ENCODE measurements at places on chromosomes 1 and 21.

DNA sequence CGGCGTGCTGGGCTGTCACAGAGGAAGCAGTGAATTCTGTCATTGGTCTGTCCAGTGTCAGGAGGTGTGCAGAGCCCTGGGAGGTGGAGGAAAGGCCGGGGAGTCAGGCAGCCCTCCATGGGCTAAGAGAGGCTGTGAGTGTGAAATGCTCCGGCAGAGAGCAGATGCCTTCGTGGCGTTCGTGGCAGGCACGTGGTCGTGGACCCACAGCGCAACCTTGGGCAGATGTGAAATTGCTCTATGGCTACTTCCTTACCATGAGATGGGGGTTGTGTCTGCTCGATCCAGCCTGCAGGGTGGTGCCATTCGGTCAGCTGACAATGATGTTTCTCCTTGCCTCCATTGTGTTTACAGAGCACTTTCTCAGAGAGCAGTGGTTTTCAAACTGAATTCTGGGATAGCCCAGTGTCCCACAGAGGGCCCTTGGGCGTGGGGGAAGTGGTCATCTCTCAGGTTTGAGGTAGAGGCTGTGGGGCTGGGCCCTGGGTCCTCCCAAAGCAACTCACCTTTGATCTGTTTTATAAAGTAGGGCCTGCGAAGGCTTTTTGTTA lies 27.9 kb downstream of the TNFRSF1B start:
- DNase-seq = no peak

DNA sequence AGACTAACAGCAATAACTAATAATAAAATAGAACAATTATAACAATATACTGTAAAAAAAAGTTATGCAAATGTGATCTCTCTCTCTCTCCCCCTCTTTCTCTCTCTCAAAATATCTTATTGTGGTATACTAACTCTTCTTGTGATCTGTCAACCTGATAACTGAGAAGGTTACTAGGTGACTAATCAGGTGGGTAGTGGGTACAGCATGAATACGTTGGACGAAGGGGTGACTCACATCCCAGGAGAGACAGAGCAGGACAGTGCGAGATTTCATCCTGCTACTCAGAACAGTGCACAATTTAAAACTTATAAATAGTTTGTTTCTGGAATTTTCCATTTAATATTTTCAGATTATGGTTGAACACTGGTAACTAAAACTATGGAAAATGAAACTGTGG lies 257.5 kb downstream of the LRRC40 start:
- DNase-seq = no peak

DNA sequence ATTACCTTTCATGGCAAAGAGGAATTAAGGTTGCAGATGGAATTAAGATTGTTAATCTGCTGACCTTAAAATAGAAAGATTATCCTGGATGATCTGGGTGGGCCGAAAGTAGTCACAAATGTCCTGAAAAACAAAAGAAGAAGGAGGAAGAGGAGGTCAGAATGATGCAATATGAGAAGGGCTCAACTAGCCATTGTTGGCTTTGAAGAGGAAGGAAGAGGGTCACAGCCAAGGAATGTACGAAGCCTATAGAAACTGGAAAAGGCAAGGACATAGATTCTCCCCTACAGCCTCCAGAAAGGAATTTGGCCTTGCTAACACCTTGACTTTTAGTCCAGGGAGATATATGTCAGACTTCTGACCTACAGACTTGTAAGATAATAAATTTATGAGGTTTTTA lies 39.4 kb upstream of the FMOD start:
- no peak for DNase-seq

- DNase-seq = no peak
Observed at GRCh38 chr21:39523915-39524314, 72.1 kb downstream of the SH3BGR start.

GRCh38 chr1:58699011-58699762 lies 675 bp downstream of the MYSM1 start:
- peak; percentile 28 for DNase-seq

DNA sequence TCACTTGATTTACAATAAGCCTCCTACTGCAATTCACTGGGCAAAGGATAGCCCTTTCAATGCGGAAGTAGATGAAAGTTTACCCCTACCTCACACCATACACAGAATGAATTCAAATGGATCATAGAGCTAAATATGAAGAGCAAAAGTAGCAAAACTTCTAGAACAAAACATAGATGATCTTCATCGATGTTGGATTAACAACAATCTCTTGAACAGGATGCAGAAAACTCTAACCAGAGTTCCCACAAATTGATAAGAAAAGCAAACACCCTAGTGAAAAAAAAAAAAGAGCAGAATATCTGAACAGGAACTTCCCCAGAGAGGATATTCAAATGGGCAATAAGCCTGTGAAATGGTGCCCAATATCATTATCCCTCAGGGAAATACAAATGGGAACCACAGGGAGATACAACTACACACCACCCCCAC lies 1.9 kb upstream of the UBASH3A start:
- no peak for DNase-seq

GRCh38 chr1:41842326-41842725 lies 76.4 kb downstream of the HIVEP3 start:
- DNase-seq = no peak

DNA sequence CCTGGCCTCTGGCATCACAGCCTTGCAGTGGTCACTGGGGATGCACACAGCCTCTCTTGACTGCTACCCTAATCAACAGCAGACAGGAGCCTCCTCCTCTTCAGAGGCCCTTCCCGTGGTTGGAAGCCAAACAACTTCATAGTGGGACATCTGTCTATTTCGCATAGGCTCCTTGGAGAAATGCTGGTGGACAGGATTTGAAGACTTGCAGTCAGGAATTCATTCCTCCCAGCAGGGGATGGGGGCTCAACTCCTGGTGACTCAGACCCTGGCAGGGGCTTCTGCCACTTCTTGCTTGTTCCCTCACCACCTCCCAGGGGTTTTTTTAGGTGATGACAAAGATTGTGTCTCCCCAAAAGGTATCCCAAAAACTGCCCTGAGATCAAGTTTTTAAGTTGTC lies 191.7 kb upstream of the CAMK1G start:
- no peak for DNase-seq

DNA sequence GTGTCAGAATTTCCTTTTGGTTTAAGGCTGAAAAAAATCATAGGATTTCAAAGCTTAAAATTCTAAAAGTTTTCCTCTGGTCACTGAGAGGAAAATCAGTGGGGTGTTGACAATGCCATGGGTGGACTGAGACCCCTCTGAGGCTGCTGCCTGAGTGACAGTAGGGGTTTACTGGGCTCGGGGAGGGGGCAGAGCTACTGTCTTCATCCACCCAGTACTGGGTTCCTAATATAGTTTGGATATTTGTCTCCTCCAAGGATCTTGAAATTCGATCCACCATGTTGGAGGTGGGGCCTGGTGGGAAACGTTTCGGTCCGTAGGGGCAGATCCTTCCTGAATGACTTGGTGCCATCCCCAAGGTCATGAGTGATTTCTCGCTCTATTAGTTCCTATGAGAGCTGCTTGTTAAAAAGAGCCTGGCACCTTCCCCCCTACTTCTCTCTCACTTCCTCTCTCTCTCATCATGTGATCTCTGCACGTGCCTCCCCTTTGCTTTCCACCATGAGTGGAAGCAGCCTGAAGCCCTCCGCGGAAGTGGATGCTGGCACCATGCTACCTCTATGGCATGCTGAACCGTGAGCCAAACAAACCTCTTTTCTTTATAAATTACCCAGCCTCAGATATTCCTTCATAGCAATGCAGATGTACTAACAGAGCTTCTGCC lies 72.3 kb downstream of the MAP10 start:
- DNase-seq = no peak

DNA sequence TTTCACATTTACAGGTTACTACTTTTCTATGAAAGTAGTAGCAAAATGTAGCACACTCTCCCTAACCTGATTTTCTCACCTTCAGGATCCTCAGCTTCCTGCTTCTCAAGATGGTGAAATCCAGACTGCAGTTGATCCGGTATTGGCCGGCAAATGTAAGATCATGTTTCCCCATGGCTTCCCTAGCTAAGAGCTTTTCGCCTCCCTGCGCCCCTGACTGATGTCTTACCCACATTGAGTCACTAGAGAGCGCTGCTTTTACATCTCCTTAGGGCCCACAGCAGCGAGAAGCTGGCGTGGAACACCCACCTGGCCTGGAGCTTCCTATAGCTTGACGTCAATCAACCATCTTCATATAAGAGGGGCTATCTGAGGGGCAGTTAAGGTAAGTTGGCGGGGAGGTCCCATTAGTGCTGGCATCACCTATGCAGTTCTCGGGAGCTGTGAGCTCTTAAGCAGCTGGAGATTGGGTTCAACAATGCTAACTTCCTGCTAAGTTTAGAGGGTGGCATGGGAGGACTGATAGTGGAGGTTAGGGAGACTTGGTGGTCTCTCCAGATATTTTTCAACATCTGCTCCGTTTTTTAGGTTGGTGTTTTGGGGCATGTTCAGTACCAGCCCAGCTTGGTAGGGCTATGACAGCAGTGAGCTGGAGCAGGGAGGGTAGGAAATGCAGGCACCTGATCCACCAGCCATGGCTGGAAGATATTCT lies 5.5 kb downstream of the PTPN7 start:
- DNase-seq = peak; percentile 30

DNA sequence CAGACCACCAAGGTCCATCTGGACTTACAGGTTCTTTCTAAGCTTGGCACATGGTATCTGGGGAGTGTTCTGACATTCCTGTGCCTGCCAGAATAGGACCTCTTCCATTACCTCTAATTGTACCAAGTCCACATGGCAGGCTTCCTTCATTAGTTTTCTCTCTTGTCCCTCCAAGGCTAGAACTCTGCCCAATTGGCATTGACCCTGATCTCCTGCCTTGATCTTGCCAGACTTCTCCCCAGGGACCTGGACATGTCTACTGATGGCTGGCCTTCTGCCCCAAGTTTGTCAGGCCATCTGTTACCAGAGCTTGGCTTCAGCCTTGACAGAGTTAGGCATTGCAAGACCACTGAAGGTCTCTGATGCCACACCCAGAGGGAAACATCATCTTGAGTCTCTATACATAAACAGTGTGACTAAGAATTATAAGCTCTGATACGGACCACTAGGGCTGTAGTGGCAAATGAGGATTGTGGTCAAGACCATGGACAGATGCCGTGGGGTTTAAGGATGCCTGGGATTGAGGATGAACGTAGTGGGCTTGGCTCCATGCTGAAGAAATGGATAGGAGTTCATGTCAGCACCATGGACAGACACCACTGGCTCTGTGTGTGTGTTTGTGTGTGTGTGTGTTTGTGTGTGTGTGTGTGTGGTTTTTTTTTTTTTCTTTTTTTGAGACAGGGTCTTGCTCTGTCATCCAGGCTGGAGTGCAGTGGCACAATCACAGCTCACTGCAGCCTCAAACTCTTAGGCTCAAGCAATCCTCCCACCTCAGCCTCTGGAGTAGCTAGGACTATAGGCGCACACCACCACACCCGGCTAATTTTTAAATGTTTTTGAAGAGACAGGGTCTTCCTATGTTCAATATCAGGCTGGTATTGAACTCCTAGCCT lies 19.5 kb upstream of the PSMB2 start:
- DNase-seq = no peak

- DNase-seq = peak; percentile 27
Observed at GRCh38 chr1:234647758-234648157, 37.8 kb upstream of the IRF2BP2 start.

All from NCI-H1417 (cell line).